ENCODE measurements at places on chromosomes 1 and 21.

DNA sequence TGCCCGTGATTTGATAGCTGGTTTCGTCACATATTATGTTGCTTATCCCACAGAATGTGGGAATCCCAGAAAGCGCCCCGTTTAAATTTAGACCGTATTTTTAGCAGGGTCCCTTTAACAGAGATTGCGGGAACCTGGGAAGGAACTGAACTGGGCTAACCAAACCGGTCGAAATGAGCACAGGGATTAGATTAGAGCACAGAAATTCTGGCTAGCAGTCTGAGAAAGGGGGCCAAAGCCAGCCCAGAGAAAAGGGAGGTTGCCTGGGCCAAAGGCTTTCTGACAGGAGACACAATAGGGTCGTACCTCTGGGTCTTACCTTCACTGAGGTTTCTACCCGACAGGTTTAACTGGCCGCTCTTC is 327 bp downstream of the LRRC40 start:
- DNase-seq = no peak

GRCh38 chr1:242146652-242147051 is 147.8 kb upstream of the MAP1LC3C start:
- no peak for DNase-seq

GRCh38 chr1:112696578-112697314 is 10.2 kb downstream of the RHOC start:
- DNase-seq = no peak

GRCh38 chr21:25496825-25497482 is 110.3 kb downstream of the MRPL39 start:
- DNase-seq = no peak

- peak; percentile 57 for DNase-seq
Observed at GRCh38 chr1:108000620-108001111, 35.7 kb upstream of the VAV3 start.

DNA sequence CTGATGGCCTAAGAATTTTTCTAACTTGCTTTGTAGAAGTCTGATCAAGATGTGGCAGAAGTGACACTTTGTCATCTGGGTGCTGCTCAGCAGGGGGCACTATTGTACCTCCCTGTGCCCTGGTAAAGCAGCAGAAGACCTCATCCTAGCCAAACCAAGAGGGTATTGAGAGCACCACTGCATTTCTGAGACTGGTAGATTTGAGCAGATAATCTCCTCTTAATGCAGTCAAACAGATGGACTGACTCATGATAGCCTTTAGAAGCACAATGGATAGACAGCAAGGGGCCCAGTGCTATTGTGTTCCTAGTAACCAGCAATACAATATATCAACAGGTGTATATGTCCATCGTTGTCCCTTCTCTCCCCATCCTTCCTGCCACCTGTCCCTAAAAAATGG is 5.7 kb downstream of the TPM3 start:
- DNase-seq = peak; percentile 90

DNA sequence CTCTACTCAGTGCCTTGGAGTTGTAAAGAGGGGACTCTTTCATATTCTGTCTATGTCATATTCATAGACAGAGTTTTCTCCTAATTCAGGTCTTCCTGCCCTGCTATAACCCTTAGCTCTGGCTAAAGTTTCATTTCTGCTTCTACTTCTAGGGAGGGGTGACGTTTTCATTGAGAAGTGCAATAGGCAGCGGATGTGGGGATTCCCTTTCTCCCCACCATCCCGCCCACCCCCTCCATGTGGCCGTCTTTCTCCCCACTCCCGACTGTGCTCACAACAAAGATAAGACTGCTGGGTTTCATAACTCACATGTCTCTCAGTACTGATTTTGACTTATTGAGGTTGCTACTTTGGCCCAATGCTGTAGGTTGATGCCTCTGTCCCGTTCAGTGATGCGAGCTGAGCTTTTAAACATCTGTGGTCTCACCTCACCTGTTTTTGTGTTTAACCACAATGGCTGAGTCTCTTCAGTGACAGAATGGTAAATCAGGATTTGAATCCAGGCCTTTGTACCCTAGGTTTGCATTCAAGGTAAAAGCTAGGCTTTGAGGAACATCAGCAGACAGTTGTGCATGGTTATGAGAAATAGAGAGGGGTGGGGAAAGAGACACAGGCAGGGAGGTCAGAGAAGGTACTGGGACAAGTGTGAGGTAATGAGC is 7.8 kb upstream of the KIF14 start:
- DNase-seq = no peak

DNA sequence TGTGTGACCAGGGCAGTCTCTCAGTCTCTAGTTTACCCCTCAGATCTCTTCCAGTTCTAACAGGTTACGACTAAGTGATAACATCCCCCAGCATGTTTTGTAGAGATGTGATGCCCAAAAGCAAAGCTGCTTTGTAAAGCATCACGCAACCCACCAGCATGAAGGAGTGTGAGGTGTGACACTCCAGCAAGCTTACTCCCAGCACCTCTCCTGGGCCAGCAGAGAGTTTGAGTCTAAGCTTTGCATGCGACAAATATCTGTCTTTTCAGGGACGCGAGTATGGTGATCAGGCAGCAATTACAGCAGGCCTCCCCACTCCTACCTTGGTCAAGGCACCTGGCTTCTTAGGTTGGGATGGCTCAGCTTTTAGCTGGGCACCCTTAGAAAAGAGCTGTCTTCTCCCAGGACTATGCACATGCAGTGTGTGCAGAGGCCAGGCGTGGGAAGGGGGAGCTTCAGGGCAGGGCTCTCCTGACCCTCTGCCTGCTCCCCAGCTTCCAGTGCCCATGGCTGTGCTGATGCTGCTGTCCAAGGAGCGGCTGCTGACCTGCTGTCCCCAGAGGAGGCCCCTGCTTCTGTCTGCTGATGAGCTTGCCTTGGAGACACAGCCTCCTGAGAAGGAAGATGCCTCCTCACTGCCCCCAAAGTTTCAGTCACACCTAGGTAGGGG is 48.2 kb downstream of the ELK4 start:
- no peak for DNase-seq

DNA sequence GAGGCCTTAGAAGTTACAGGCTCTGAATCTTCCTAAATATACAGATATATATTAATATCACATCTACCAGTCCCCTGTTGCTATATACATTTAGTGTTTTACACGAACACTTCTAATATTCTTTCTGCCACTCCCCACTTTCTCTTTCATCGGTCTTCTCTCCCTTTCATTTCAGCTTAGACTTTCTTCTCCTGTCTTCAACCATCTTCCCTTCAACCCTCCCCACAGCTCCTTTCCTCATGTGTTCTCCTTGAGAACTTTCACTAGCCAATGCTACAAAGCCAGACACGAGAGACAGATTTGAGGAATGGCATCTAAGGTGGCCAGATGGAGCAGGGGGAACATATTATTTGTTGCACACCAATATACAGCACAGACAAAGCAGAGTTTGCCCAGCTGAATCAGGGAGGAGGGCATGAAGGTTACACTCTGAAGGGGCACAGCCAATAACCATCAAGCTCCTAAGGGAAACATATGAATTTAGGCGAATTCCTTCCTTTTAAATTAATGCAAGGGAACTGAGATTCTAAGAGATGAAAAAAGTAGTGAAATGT is 84.1 kb upstream of the LBR start:
- no peak for DNase-seq

DNA sequence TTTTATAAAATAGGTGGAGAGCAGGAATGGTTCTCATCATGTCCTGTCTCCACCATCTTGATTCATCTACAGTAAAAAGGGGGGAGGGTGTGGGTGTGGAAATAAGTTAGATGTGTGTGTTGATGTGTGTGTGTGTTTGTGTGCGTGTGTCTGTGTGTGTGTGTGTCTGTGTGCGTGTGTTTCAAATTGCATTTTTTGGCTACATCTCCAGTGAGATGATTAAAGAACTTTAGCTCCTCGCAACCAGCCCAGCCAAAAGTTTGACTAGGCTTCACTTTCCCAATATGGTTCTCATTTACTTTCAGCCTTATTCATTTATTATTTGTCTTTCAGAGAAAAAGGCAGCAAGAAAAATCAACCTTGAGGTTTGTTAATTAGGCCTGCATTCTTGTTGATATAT is 14.7 kb upstream of the HAO2 start:
- DNase-seq = no peak

- DNase-seq = no peak
Observed at GRCh38 chr1:7497107-7497637, 273.9 kb upstream of the VAMP3 start.

GRCh38 chr1:59480188-59480888 is 183.4 kb downstream of the FGGY start:
- DNase-seq = no peak

DNA sequence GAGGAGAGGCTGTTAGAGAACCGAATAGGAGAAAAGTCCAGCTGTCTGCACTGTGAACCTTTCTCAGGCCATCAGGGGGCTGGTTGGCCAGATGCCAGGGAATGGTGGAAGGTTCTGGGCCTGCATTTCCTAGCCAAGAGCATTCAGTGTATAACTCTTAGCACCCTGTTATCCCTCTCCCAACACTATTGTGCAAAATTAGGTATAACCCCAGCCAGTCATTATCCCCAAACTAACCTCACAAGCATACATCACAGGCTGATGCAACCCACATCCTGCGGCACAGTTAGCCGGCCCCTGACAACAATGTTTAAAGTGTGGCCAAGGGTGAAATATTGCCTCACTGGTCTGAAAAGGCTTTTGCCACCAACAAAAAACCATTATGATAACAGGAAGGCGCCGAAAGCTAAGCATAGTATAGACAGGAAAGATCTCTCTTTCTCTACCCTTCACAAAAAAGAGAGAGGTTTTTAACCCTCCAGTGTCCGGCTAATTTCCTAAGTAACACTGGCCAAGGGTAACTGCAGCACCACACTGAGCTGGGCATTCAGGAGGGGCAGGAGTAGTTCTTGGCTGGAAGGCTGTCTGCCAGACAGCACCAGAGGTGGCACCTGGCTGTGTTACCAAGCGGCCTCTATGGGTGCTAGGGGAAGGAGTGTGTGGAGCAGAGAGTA is 77.3 kb upstream of the BCAR3 start:
- DNase-seq = no peak

DNA sequence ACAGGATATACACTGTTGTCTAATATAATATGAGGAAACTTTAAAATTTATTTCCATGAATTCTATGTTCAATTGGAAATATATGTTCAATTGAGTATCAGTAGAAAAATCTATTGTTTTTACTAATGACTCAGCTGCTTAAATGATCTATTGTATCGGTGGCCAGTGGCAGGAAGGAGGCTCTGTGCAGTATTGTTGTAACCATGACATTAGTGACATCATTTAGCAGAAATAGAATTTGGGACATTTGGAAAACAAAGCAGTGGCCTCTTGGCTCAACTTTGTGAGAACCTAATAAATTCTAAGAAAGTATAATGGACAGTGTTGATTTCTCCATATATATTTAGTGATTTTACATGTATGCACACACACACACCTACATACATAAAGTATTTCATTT is 257.4 kb downstream of the PDE4B start:
- DNase-seq = no peak

DNA sequence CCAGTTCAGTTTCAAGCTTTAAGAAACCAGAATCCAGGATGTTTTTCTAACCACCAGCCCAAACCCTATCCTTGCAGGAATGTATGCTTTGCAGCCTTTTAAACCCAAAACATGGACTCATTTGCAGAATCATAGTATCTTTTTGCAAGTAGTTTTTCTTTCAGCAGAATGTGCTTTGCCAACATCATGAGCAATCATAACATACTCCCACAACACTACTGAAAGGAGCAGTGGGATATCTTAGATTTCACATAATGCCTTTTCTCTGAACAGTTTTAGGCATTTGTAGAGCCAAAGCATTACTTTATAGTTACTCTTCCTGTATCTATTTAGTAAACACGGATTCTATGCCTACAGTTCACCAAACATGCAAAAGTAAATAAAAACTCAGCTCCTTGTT is 10.0 kb upstream of the SH2D2A start:
- DNase-seq = no peak

DNA sequence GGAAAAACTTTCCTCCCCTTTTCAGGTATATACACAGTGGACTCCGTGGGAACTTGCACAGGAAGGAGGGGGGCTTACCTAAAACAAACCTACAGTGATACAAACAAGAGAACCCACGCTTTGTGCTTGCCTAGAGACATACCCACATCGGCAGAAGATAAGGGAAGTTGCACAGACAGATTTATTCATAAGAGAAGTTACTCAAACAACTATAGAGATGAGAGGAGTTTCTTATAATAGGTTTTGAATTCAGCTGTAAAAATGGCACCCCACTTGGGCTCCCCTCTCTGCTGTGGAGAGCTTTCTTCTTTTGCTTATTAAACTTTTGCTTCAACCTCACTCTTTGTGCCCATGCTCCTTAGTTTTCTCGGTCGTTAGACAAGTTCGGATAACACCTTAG is 1.8 kb upstream of the DUSP12 start:
- no peak for DNase-seq

DNA sequence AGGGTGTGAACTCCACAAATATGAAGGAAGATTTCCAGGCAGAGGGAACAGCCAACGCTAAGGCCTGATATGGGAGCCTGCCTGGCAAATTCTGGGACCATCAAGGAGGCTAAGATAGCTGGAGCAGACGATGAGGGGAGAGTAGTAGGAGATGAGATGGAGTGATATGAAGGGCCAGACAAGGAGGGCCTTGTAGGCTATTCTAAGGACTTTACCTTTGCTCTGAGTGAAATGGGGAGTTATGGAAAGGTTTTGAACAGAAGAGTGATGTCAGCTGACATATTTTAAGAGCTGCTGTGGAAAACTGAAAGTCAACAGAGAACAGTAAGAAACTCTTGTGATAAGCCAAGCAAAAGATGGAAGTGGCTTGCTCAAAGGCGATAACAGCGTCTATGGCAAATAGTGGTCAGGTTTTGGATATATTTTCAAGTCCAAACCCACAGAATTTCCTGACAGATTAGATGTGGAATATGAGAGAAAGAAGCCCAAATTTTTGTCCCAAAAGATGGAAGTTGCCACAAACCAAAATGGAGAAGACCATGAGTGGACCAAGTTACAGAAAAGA is 2.1 kb upstream of the TP53BP2 start:
- DNase-seq = no peak

DNA sequence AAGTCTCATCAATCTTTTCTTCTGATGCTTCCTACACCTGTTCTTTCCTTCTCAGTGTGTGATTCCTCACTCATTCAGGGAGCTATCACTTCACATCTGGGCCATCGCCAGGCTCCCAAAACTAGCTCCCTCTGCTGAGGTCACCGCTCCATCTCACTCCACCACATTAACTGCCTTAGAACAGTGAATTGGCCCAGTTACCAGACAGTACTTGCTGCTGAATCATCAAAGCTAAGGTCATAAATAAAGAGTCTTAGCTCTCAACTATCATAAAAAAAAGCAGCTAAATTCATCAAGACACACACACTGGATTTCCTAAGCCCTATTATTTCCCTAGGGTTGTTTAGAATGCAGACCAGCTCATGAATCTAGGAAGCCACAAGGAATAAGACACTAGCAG is 18.8 kb upstream of the SRM start:
- DNase-seq = no peak

DNA sequence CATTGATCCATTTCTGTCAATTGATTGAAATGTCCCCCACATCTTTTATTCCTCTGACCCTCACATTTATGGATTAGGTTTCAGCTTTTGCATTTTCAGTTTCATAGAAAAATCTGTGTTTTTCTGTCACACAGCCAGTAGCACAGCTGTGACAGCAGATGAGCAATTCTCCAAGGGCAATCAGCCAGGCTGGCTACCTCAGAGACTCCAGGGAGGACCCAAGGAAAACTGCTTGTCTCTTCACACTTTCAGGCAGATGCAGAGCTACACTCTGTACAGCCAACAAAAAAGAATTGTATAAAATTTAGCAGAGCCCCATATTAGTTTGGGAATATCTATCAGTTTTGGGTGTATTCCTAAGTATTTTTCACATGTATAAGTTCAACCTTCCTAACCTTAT is 257.2 kb downstream of the LRRC7 start:
- DNase-seq = no peak

- no peak for DNase-seq
Observed at GRCh38 chr1:184194236-184194635, 142.7 kb downstream of the TSEN15 start.

Data from NCI-H345 (cell line).